Smooth muscle cell of the brain vasculature (primary cell): ENCODE measurements at places on chromosomes 5 and 9.

GRCh38 chr5:9545992-9546851 is at the start of gene SEMA5A:
TSS of gene SEMA5A (minus strand) at chr5:9546075. CDS start at chr5:9379946, 166,129 bp downstream.
- no peak for DNase-seq

DNA sequence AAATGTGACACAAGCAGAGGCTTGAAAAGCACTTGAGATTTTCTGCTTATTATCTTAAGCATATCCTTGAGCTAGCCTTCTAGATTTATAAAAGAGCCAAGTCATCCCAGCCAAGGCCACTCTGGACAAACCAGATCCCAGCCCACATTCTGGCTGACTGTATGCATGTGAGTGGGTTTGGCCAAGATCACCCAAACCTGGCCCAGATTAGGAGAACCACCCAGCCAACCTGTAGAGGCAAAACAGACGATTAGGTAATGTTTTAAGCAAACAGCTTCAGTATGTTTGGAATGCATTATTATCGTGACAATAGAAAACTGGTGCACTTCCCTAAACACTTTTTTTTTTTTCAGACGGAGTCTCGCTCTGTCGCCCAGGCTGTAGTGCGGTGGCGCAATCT is 151.9 kb downstream of the SPATA31D1 start:
- DNase-seq = no peak

GRCh38 chr5:142870532-142871362 is 100.6 kb downstream of the ARHGAP26 start:
- no peak for DNase-seq

DNA sequence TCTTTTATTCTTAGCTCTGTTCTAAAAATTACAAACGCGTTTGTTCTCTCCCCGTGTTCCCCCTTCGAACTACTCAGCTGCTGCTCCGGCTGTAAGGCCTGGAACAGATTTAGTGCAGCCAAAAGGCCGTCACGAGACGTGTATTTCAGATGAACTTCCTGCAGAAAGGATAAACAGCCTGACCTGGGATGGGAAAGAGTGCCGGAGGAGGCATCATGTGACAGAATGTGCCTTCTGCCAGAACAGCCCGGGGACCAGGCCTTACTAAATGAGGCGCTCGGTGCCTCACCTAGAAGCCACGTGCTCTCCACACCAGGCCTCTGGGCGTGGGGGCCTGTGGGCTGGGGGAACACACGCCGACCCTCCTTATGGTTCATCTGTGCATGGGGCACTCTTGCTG is 94.7 kb downstream of the PPARGC1B start:
- DNase-seq = no peak
